ENCODE measurements at places on chromosomes 7 and 10.

DNA sequence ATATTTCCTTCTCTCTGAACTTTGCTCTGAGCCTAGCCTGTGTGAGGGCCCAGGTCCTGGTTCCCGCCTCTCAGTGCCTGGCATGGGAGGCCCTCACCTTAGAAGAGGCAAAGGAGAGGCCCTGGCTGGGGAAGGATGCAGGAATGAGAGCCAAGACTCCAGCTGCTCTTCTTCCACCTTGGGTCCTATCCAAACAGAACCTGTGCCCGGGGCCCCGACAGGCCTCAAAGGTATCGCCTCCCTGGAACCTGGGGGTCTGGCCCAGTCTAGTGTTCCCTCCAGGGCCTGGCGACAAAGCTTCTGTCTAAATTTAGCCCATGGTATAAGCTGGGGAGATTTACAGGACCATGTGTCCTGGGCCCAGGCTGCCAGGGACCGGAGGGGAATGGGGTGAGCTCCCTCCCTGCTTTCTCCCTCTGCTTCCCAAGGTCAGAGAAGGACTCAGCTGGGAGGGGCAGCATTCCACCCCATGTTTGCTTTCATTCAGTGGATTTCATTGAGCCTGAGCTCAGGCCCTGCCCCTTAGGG, 12.0 kb upstream of the CRHR2 start:
- no peak for DNase-seq

GRCh38 chr10:89256962-89257361, 5.4 kb upstream of the LIPA start:
- no peak for DNase-seq

GRCh38 chr10:10687751-10688150, 329.9 kb upstream of the CELF2 start:
- no peak for DNase-seq

DNA sequence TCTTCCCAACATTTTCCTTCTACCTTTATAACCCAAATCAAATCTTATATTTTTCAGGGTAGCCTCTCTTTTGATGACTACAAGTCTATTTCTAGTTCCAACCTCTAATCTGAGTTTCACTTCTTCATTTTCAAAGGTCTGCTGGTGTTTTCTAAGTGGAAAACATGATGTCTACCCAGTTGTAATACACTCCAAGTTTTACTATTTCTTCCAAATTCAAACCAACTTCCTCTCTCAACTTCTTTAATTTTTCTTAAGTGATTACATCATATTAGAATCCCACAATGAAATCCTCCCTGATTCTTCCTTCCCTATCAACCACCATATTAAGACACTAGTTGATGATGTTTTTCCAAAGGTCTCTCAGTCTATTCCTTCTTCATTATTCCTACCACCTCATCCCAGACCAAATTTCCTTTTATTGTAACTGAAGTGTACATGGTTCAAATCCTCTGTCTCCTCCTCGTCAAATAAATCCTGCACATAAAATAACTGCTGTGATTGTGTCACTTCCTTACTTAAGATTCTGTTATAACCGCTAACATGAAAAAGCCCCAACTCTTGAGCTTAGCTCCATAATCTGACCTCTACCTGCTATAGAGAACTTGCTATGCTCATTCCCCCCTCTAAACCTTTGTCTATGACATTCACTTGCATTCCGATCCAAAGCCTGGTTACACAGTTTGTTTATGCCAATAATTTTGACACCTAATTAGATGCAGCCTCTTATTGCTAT, 12.7 kb downstream of the TAS2R38 start:
- DNase-seq: no peak

GRCh38 chr7:131027287-131027773, 293.3 kb upstream of the KLF14 start:
- DNase-seq: peak; percentile 57

GRCh38 chr7:3436746-3437145, 135.7 kb downstream of the SDK1 start:
- no peak for DNase-seq

DNA sequence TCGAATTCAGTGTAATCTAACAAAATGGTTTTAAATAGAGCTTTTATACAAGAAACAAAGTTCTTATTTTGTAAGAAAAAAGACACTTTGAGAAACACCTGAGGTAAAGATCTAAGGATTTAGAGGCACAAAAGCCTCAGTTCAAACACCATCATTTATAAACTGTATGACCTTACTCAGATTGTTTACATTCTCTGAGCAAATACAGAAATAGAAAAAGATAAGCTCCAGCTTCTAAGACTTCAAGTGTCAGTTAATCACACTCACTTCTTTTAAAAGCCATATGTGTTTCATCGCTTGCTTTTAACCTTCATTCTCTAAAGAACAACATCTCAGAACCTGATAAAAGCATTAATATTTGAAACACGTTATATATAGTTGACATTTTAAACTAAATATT, 27.9 kb downstream of the CADPS2 start:
- no peak for DNase-seq

DNA sequence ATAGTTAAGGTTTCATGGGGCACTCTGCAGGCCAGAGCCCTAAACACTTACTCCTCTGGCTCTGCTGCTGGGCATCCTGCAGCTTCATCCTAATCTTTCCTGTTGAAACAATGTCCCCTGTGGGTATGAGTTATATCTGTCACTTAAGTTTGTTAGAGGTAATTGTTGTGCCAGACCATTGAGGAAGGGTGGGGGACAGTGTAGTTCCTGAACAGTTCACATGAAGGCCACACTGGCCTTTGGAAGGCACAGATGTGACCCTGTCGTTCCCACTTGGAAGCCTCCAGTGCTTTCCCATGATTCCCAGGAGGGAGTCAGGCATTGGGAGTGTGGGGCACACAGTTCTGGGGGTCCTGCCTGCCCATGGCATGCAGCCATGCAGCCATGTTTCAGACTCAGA, 65.3 kb downstream of the WDFY4 start:
- no peak for DNase-seq
